ENCODE measurements at places on chromosomes 12 and 14.
A peak's percentile ranks its signal among the peaks of the same experiment; 100 is the strongest.

- ATAC-seq = no peak
These were observed 14.6 kb upstream of the MIA2 start for GRCh38 chr14:39219075-39219499.

- ATAC-seq = no peak
These were observed 143.3 kb downstream of the APAF1 start for GRCh38 chr12:98788396-98788795.

GRCh38 chr14:88613552-88614010 is 50.7 kb downstream of the ZC3H14 start:
- ATAC-seq = no peak

DNA sequence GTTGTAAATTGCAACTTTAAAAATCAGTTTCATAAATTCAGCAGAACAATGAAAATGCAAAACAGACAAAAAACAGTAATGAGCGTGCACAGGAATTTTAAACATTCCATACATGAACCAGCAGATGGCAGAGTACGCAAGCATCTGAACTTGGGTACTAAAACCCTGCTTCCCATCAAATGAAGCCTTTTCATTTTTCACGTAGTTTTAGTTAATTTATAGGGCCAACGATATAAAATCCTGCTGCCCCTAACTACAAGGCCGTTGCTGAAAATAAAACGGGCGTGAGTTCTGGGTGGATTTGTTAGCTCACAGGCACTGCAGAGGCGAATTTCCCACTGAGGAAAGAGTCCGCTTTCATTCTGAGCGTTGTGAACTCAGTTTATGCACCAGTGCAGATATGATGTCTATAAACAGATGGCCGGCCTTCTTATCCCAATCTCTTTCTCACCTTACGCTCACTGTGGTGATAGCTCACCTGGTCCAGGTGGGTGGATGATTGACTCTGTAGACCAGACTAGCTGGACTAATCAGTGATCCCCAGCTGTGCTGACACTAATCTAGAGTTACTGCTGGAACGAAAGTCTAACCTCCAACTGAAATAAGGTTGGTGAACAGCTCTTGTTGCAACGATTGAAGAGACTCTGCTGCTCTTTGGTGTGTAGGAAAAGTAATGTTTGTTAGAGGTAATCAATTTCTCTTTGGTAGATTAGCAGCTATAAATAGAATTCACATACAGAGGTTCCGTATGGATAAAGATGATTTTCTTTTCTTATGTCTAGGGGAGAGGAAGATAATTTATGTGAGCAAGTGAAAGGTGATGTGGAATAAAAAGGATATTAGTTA is 89.2 kb downstream of the PDZRN4 start:
- ATAC-seq = peak; percentile 80

- no peak for ATAC-seq
These were observed 80.6 kb downstream of the PRICKLE1 start for GRCh38 chr12:42508913-42509460.

DNA sequence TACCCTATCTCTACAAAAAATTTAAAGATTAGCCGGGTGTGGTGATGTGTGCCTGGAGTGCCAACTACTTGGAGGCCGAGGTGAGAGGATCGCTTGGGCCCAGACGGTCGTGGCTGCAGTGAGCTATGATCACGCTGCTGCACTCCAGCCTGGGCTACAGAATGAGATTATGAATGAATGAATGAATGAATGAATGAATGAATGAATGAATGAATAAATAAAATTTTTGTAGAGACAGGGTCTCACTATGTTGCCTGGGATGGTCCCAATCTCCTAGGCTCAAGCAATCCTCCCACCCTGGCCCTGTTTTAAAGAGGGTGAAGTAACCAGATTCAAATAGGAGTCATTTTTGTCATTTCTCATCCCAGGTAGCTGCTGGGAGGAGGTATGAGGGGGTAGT is 176.2 kb upstream of the HIF1A start:
- no peak for ATAC-seq

GRCh38 chr12:19130224-19131024 is 891 bp downstream of the PLEKHA5 start:
- peak; percentile 63 for ATAC-seq

- ATAC-seq = no peak
These were observed 11.5 kb upstream of the TDRD9 start for GRCh38 chr14:103916636-103917262.

DNA sequence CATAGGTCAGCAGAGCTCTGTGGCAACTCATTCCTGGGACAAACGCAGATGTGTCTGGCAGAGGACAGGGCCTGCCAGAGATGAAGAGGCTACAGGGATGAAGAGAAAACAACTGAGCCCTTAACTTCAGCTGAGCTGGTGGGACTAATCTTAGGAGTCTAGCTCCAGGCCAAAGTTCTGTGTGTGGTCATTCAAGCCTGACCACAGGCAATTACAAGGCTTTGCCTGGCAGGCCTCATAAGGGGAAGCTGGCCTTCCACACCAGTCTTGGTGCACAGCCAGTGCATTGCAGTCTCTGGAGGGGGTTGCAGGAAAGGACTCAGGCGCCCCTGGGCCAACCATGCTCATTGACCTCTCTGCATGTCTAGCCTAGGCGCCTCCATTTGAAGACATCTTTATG is 127.6 kb upstream of the DAAM1 start:
- no peak for ATAC-seq

DNA sequence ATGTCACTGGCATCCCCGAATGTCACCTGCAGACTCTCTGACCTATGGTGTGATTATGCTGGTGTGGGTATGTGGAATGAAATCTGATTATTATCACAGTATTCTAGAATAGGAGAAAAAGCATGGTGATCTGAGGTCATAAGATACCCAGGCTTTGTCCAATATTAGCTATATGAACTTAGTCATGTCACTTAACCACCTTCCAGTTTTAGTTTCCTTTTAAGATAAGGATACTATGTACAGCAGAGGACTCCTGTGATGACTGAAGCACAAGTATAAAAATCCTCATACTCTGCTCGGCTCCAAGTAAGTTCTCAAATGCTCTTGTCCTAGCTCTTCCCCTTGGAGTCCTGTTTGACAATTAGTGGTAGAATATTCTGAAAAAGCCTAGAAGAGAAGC is 2.8 kb downstream of the GNS start:
- ATAC-seq = no peak

- ATAC-seq = no peak
These were observed 25.8 kb downstream of the TAOK3 start for GRCh38 chr12:118346895-118347294.

DNA sequence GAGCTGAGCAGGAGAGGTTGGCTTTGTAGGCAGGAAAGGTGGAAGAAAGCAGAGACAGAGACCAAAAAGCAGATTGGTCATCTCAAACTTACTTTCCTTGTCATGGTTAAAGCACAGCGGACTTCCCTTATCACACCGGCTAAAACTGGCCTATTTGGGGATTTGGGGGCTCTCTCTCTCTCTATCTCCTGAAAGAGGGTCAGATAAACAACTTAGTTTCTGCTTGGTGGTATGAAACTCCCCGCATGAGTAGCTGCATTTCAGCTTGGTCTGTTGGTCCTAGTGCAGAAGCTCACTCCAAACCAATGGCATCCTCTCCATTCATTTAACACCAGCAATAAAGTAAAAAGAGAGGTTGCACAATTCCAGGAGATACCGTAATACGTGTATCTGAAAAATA is 57.1 kb downstream of the TNFAIP2 start:
- no peak for ATAC-seq

GRCh38 chr12:22409377-22410164 is 75.1 kb upstream of the ST8SIA1 start:
- ATAC-seq = no peak

GRCh38 chr14:102232348-102232625 is 72.7 kb downstream of the MOK start:
- no peak for ATAC-seq

DNA sequence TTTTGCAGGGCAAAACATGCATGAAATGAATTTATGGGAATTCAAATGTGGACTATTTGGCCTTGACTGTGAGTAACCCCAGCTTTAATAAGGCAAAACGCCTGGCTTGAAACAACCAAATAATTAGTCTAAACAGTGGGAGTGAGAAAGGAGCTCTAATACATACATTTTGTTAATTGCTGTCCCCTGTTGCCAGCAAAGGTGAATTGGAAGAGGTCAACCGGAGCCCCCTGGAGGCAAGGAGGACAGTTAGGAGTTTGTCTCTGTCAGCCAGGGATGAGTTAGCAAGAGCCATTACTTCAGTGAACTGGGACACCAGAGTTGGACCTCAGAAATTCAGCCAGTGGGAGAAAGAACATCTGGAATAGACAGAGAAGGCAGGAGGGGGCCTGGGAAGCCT is 17.4 kb downstream of the KRT76 start:
- ATAC-seq = no peak

DNA sequence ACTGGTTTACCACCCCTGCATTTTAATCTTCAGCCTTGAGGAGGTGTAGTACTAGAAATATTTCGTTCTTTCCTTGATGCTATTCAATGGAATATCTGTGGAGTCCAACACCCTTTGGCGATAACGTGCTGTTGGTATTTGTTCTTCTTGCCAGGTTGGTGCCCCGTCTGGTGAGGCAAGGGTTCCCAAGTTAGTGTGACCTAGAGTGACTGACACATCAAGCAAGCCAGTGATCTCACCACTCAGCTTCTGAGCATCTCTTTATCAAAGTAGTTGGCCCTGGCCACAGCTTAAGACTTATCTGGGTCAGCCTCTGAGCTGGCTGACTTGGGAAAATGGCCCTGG is 60.2 kb downstream of the PLXNC1 start:
- no peak for ATAC-seq

DNA sequence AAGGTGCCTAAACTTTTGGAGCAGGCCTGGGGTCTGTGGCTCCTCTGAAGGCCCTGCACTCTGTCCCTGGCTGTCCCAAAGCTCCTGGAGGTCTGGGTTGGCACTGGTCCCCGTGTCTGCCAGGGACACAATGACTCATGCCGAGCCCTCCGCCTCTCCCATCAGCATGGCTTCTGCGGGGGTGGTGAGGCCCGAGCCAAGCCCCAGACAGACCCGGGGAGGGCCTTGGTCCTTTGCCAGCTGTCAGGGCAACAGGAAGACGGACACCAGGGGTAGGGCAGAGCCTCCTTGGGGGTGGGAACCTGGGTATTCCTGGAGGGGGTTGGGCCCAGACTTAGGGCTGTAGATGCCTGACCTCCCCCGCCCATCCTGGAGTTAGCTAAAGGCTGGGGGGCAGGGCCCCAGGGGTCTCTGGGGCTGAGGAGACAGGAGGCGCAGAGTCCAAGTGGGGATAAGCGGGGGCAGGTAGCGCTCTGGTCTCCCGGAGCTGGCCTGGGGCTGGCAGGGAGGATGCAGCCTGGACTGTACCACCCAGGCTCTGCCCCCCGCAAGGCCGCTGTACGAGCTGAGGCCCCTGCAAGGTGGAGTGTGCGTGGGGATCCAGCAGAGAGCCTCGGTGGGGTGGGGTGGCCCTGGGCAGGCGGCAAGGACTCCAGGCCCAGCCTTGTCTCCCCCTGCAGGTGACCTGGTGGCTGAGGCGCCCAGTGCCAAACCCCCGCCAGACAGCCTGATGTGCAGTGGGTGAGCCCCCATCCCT is 16.4 kb upstream of the PUS1 start:
- peak; percentile 80 for ATAC-seq

GRCh38 chr14:73744175-73744867 is 30.1 kb upstream of the PNMA1 start:
- ATAC-seq = no peak

DNA sequence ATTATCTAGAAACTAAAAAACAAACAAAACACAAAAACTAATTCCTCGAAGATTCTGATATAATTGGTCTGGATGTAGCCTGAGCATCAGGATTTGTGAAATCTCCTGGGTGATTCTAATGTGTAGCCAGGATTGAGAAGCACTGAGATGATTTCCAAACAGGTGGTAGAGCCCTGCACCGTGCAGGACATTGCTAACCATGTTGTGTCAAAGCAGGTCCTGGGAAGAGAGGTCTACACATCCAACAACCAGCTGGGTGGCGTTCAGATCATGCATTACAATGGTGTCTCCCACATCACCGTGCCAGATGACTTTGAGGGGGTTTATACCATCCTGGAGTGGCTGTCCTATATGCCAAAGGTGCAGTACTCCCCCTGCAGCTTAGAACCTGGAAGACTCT is 56.3 kb downstream of the FOXN4 start:
- no peak for ATAC-seq

- no peak for ATAC-seq
These were observed 233.7 kb downstream of the MON2 start for GRCh38 chr12:62700091-62700880.

- no peak for ATAC-seq
These were observed 41.1 kb downstream of the CEP83 start for GRCh38 chr12:94418517-94418916.

GRCh38 chr14:78598046-78598920 is 428.1 kb downstream of the NRXN3 start:
- ATAC-seq = peak; percentile 89

DNA sequence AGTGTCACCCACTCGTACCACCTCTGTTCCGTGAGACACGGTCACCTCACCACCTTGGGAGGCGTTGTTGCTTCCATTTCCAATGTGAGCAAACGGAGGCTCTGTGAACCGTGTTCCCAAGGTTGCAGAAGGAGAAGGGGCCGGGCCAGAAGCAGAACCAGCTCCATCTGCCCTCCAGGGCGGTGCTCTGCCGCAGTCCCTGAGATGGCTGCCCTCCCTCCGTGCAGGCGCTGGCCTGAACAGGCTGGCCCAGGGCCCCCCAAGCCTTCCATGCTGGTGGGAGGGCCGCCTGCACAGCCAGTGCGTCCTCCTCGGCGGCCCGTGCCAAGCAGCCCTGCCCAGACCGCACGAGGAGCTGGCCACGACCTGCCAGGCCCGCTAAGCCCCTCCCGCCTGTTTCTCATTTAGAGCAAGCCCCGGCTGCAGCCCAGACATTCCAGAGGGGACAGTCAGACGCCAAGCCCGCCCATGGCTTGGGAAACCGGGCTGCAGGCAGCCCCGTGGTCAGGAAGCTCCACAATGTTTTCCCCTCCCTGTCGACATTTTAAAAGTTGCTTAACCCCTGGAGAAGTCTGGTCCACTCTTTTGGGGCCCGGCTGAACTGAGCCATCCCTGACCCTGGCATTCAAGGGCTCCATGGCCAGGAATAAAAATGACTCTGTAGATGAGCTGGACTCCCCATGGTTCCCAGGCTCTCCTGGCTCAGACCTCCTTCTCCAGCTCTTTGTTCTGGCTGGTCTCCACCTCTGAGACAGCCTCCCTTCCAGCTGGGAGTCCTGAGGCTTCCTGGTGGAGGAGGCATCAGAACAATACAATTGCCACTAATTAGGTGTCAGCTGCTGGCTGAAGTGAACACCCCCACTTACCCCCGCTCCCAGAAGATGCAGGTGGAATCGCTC is 236.0 kb downstream of the BCL11B start:
- peak; percentile 98 for ATAC-seq

- no peak for ATAC-seq
These were observed 7.0 kb upstream of the SERPINA1 start for GRCh38 chr14:94395282-94395887.

GRCh38 chr12:47020211-47020821 is 59.1 kb upstream of the PCED1B start:
- ATAC-seq = peak; percentile 42

DNA sequence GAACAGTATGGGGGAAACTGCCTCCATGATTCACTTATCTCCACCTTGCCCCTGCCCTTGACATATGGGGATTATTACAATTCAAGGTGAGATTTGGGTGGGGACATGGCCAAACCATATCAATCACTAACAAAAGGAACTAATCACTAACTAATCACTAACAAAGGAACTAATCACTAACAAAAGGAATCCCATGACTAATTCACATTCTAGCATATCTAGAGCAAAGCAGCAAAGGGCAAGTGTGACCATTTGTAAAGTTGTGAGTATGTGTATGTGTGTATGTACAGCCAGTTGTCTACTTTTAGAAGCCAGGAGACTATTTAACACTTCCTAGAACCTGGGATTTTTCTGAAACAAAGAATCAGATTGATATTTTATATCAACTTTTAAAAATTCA is 30.9 kb upstream of the PCED1B start:
- ATAC-seq = no peak

- no peak for ATAC-seq
These were observed 662 bp upstream of the BATF start for GRCh38 chr14:75521415-75522199.

Data from SK-N-SH treated with all-trans-retinoic acid at 6 μM for 48 hours (cell line).